Sigmoid colon (tissue), 7 donors: ENCODE measurements at places on chromosomes 13 and 19. TPM values are rescaled to one million over a fixed set of nuclear protein-coding genes. Genes with fewer than 3 reads are reported as not detected.

The IL17D gene
- total RNA-seq, result 1.5 TPM

The RNF17 gene
- total RNA-seq, result not detected

The CCL25 gene
- total RNA-seq, result not detected

The CD37 gene
- 10.3 TPM for total RNA-seq

The TRIM13 gene
- total RNA-seq, result 24.2 TPM

The CNN1 gene
- 1,586 TPM for total RNA-seq

The OVOL3 gene
- total RNA-seq, result not detected

The USHBP1 gene
- total RNA-seq, result 1.6 TPM

The ACP4 gene
- total RNA-seq, result not detected

The LGALS16 gene
- total RNA-seq, result not detected

The ICAM4 gene
- total RNA-seq, result not detected

The CGB8 gene
- total RNA-seq, result not detected

- no peaks in the 10 kb centered on the region for H3K4me1 ChIP-seq
- no peaks in the 10 kb centered on the region for H3K36me3 ChIP-seq
- H3K4me3 ChIP-seq, result no peak overlapping the region
- no peak overlapping the region for H3K27ac ChIP-seq
- DNase-seq, result no peak
These were observed 61.9 kb downstream of the THSD1 start for GRCh38 chr13:52344108-52344507.

DNA sequence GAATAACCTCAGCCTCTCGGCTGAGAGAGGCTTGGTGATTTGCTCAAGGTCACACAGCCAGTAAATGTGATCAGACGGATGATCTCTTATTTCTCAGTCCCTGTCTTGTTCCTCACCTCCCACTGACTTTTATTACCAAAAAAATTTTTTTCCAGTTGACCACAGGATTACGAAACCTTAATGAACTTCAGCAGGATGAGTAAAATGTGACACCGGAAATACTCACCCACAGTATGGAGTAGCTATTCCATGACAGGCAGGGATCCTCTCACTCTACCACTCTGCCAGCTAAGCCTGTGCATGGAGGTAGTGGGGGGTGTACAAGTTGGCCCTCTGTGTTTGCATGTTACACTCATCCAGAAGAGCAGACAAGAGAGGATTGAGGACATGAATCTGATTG, 916.4 kb downstream of the UQCRFS1 start:
- no peaks in the 10 kb centered on the region for H3K4me1 ChIP-seq
- H3K36me3 ChIP-seq, result no peaks in the 10 kb centered on the region
- H3K4me3 ChIP-seq, result no peak overlapping the region
- H3K27ac ChIP-seq, result no peak overlapping the region
- DNase-seq, result no peak
- H3K27me3 ChIP-seq, result peaks cover 5% of the 10 kb centered on the region

- peak overlapping the region; percentile 98 for H3K27ac ChIP-seq
- H3K27me3 ChIP-seq, result no peaks in the 10 kb centered on the region
- no peak overlapping the region for H3K4me3 ChIP-seq
- peaks cover 57% of the 10 kb centered on the region for H3K4me1 ChIP-seq
These were observed 1.8 kb upstream of the DMPK start for GRCh38 chr19:45784096-45784495.

- H3K4me1 ChIP-seq, result no peaks in the 10 kb centered on the region
- peak; percentile 82 for DNase-seq
- peaks cover 9% of the 10 kb centered on the region for H3K27me3 ChIP-seq
- peak overlapping the region; percentile 41 for H3K4me3 ChIP-seq
These were observed 485 bp upstream of the ZNF845 start for GRCh38 chr19:53333066-53333462.

GRCh38 chr13:91745967-91746366, 347.5 kb downstream of the GPC5 start:
- no peaks in the 10 kb centered on the region for H3K36me3 ChIP-seq
- H3K27me3 ChIP-seq, result no peaks in the 10 kb centered on the region
- H3K4me1 ChIP-seq, result no peaks in the 10 kb centered on the region

- no peaks in the 10 kb centered on the region for H3K27me3 ChIP-seq
- H3K27ac ChIP-seq, result peak within 1 kb of the TSS; percentile 93
- no peaks in the 10 kb centered on the region for H3K36me3 ChIP-seq
- H3K4me3 ChIP-seq, result peak within 1 kb of the TSS; percentile 89
- peak; percentile 93 for DNase-seq
These were observed at the start of gene EFNB2 for GRCh38 chr13:106535552-106536243. TSS of gene EFNB2 (minus strand) at chr13:106535662. CDS start at chr13:106534964, 698 bp downstream.

GRCh38 chr19:14402332-14403144, 16.6 kb downstream of the DDX39A start:
- peak; percentile 73 for DNase-seq
- peaks cover 10% of the 10 kb centered on the region for H3K36me3 ChIP-seq
- H3K4me3 ChIP-seq, result no peak overlapping the region
- peak overlapping the region; percentile 40 for H3K27ac ChIP-seq

GRCh38 chr13:67943116-67943515, 713.0 kb upstream of the PCDH9 start:
- H3K4me1 ChIP-seq, result no peaks in the 10 kb centered on the region
- no peak overlapping the region for H3K4me3 ChIP-seq
- no peaks in the 10 kb centered on the region for H3K27me3 ChIP-seq
- H3K27ac ChIP-seq, result no peak overlapping the region
- DNase-seq, result no peak
- H3K36me3 ChIP-seq, result no peaks in the 10 kb centered on the region

DNA sequence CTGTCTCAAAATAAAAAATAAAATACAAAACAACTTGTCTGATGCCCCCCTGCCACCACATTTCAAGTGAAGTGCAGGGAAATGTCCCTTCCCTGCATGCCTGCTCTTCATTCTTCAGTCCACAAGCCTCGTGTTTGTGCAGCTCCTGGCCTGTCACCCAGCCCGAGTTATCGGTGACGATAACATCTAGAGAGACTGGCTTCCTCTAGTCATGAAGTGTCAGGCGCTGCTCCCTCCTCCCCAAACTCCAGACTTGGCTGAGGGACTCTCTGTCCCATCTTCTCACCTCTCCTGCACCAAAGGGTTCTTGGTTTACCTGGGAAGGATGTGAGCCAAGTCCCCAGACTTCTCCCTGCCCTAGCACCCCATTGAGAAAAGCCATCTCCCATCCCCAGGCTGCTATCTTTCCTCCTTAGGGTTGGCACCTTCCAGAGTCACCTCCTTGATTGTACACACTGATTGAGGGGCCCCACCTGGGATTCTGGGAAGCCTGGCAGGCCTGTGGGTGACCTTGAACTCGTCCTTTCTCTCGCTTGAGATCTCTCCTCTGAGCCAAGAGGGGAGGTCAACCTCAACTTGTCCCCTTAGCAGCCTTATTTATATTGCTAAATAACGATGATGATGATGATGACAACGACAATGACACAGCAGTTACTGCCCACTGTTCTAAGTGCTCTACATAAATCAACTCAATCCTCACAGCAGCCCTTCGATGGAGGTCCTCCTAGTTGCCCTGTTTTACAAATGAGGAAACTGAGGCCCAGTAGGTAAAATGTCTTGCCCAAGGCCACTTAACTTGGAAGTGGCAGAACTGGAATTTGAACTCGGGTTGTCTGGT, 13.1 kb upstream of the PLAUR start:
- H3K27me3 ChIP-seq, result no peaks in the 10 kb centered on the region
- no peaks in the 10 kb centered on the region for H3K36me3 ChIP-seq
- H3K4me1 ChIP-seq, result no peaks in the 10 kb centered on the region
- no peak overlapping the region for H3K4me3 ChIP-seq
- DNase-seq, result no peak

- H3K27ac ChIP-seq, result no peak overlapping the region
- H3K36me3 ChIP-seq, result peaks cover 36% of the 10 kb centered on the region
- no peak overlapping the region for H3K4me3 ChIP-seq
- no peak for DNase-seq
- no peaks in the 10 kb centered on the region for H3K27me3 ChIP-seq
These were observed 12.7 kb downstream of the PLEKHJ1 start for GRCh38 chr19:2223391-2223790.

GRCh38 chr19:55308281-55308680, 16.9 kb downstream of the TMEM150B start:
- no peak for DNase-seq
- no peaks in the 10 kb centered on the region for H3K27me3 ChIP-seq
- H3K27ac ChIP-seq, result no peak overlapping the region

- no peak overlapping the region for H3K4me3 ChIP-seq
- H3K27ac ChIP-seq, result no peak overlapping the region
- no peak for DNase-seq
- peaks cover 3% of the 10 kb centered on the region for H3K36me3 ChIP-seq
- H3K27me3 ChIP-seq, result no peaks in the 10 kb centered on the region
These were observed 65.5 kb downstream of the DPY19L3 start for GRCh38 chr19:32471095-32471494.

GRCh38 chr19:42412227-42412626, 15.0 kb downstream of the LIPE start:
- no peak for DNase-seq
- no peak overlapping the region for H3K4me3 ChIP-seq
- peaks cover 6% of the 10 kb centered on the region for H3K4me1 ChIP-seq
- H3K36me3 ChIP-seq, result no peaks in the 10 kb centered on the region
- H3K27ac ChIP-seq, result no peak overlapping the region
- no peaks in the 10 kb centered on the region for H3K27me3 ChIP-seq

DNA sequence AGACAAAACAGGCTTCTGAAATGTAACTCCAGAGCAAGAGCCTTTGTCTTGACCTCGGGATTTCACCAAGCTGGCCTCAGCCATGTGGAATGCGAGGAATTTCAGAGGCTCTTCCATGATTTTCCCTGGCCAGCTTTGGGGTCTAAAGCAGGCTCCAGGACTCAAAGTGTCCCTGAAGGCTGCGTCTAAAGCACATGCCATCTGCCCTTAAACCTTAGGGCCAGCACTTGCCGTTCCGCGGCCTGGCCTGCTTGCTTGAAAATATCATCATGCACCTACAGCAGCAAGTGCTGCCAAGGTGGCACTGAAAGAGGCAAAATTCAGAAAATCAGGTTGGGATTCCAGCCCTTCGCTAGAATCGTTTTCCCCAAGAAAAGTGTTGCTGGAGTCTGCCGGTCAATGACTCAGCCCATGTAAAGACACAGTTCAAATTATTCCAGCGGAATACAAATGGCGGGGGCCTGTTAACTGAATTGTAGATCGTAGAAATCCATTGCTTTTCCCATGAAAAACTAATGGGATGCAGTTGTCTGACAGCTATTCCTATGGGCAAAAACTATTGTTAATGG, 105.7 kb upstream of the RAP2A start:
- H3K36me3 ChIP-seq, result no peaks in the 10 kb centered on the region
- no peak for DNase-seq
- H3K27me3 ChIP-seq, result no peaks in the 10 kb centered on the region
- H3K4me3 ChIP-seq, result no peak overlapping the region
- peaks cover 93% of the 10 kb centered on the region for H3K4me1 ChIP-seq

GRCh38 chr19:42062381-42062780, 7.6 kb downstream of the GRIK5 start:
- peaks cover 16% of the 10 kb centered on the region for H3K36me3 ChIP-seq
- no peak overlapping the region for H3K4me3 ChIP-seq
- no peaks in the 10 kb centered on the region for H3K27me3 ChIP-seq
- DNase-seq, result no peak
- no peak overlapping the region for H3K27ac ChIP-seq
- peaks cover 3% of the 10 kb centered on the region for H3K4me1 ChIP-seq

- no peak overlapping the region for H3K27ac ChIP-seq
- no peaks in the 10 kb centered on the region for H3K27me3 ChIP-seq
- no peak overlapping the region for H3K4me3 ChIP-seq
- peaks cover 94% of the 10 kb centered on the region for H3K36me3 ChIP-seq
These were observed 39.5 kb downstream of the MPHOSPH8 start for GRCh38 chr13:19672990-19673389.

GRCh38 chr13:62997038-62997599, 1581.5 kb upstream of the PCDH20 start:
- no peaks in the 10 kb centered on the region for H3K36me3 ChIP-seq
- no peaks in the 10 kb centered on the region for H3K27me3 ChIP-seq
- H3K4me1 ChIP-seq, result no peaks in the 10 kb centered on the region
- no peak for DNase-seq
- H3K27ac ChIP-seq, result no peak overlapping the region
- H3K4me3 ChIP-seq, result no peak overlapping the region

DNA sequence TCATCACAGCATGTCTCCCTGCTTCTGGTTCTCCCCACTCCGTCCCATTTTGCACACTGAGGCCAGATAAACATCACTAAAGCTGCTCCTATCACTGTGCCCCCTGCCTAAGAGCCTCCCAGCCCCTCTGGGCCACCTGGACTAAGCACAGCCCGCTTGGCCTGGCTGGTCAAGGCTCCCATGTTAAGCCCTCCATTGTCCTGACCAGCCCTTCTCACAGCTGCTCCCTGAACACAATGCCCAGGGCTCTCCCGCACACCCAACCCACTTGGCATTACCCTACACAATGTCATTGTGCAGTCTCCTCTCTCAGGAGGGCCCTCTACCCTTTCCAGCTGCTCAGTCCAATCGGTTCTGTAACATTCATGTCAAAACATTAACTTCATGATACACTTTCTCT, 133.4 kb downstream of the NUFIP1 start:
- no peaks in the 10 kb centered on the region for H3K27me3 ChIP-seq
- DNase-seq, result no peak
- H3K36me3 ChIP-seq, result no peaks in the 10 kb centered on the region
- H3K4me1 ChIP-seq, result no peaks in the 10 kb centered on the region
- H3K4me3 ChIP-seq, result no peak overlapping the region

DNA sequence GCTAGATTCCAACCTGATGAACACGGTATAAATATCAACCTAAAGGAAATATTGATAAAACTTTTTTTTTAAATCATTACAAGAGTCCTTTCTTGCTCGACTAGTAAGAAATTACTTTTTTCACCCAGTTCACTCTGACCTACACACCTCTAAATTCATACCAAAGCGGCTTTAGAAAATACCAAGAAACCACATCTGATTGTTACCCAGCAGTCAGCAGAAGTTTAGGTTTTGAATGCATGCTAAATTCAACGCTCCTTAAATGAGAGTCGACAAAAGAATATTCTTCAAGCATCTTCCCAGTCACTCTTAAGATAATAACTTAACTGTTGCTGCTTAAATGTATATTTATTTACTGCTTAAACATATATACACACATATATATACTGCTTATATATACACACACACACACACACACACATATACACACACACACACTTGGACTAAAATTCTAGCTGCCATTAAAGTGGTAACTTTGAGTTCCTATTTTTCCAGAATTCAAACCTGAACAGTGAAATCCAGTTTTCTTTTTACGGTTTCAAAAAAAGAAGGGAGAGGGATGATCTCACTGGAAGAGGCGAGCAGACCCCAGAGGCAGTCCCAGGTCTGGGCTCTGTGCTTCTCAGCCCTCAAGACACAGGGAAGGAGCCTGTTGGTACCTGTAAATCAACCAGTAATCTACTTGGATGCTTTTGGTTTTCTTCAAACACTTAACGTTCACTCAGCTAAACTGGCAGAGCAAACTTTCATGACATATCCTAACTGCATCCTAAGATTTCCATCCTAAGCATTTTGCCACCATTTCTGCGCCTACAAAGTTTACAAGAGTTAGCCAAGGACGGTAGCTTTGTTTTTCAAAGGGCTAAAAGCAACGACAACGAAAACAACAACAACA, 1.7 kb downstream of the STK24 start:
- peak overlapping the region; percentile 88 for H3K4me3 ChIP-seq
- no peaks in the 10 kb centered on the region for H3K36me3 ChIP-seq
- H3K27me3 ChIP-seq, result no peaks in the 10 kb centered on the region
- peak overlapping the region; percentile 100 for H3K27ac ChIP-seq
- DNase-seq, result no peak
- H3K4me1 ChIP-seq, result peaks cover 53% of the 10 kb centered on the region

- H3K27me3 ChIP-seq, result no peaks in the 10 kb centered on the region
- peak overlapping the region; percentile 64 for H3K27ac ChIP-seq
- no peaks in the 10 kb centered on the region for H3K36me3 ChIP-seq
- peak overlapping the region; percentile 63 for H3K4me3 ChIP-seq
- H3K4me1 ChIP-seq, result peaks cover 12% of the 10 kb centered on the region
- DNase-seq, result no peak
These were observed 968 bp upstream of the KL start for GRCh38 chr13:33015241-33015668.

- H3K36me3 ChIP-seq, result peaks cover 8% of the 10 kb centered on the region
- peak overlapping the region; percentile 97 for H3K27ac ChIP-seq
- H3K4me1 ChIP-seq, result peaks cover 60% of the 10 kb centered on the region
- peak; percentile 94 for DNase-seq
- no peaks in the 10 kb centered on the region for H3K27me3 ChIP-seq
These were observed 7.5 kb downstream of the KCTD15 start for GRCh38 chr19:33804021-33804799.
